ENCODE measurements at places on chromosomes 11 and 22. TPM values are rescaled to one million over a fixed set of nuclear protein-coding genes. Genes with fewer than 3 reads are reported as not detected.

MCHR1 gene
- not detected for total RNA-seq

DNA sequence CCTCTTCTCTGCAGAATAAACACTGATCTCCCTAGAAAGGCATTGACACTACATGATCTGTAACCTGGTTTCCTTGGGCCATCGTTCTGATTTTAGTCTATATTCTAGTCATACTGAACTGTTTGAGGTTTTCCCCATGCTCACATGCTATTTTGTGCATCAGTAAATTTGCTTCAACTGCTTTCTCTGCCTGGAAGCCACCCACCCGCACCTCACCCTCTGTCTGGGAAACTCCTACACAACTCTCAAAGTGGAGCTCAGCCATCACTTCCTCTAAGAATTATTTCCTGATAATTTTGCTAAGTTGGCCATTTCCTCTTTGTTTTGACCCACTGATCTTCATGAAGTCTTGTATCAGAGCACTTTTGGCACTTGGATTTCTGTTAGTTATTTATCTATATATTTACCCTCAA, 36.1 kb downstream of the MMP20 start:
- ATAC-seq: peak; percentile 85

DNA sequence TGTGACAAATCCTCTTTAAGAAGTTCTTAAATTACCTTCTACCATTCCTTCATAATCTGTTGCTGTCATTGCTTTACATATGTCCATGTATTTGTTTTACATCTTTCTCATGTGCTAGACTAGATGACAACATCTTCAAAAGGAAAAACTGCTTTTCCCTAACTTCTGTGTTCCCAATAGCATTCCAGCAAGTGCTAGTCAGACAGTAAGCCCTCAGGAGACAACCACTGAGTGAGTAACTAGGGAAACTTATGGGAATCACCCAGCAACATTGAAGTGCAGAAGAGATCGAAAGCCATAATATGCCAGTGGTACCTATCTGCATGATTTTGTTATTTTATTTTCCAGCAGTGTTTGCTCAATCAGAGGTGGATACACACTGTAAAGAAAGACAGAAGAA, 889.7 kb upstream of the API5 start:
- no peak for ATAC-seq

DNA sequence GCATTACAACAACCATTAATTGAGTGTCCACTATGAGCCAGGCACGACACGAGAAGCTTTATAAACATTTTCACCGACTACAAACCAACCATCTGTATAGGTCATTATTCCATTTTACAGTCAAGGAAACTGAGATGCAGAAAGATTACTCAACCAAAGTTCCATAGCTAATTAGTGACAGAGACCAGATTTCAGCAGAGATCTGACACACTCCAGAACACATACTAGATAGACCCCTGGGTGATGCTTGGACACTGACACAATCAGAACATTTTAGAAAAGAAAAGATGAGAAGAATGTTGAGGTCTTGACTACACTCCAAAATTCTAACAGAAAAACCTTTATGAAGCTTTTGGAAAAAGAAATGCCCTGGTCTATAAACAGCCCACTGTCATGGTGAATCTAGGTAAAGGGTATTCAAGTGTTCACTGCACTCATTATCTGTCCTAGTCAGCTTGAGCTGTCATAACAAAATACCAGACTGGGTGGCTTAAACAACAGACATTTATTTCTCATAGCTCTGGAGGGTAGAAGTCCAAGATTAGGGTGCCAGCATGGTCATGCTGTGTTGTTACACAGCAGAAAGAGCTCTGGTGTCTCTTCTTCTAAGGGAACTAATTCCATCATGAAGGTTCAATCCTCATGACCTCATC, 89.0 kb downstream of the RELT start:
- ATAC-seq: no peak
